Head of caudate nucleus (tissue), 42 donors: ENCODE measurements at places on chromosomes 2 and 18.
A peak's percentile ranks its signal among the peaks of the same experiment; 100 is the strongest.

DNA sequence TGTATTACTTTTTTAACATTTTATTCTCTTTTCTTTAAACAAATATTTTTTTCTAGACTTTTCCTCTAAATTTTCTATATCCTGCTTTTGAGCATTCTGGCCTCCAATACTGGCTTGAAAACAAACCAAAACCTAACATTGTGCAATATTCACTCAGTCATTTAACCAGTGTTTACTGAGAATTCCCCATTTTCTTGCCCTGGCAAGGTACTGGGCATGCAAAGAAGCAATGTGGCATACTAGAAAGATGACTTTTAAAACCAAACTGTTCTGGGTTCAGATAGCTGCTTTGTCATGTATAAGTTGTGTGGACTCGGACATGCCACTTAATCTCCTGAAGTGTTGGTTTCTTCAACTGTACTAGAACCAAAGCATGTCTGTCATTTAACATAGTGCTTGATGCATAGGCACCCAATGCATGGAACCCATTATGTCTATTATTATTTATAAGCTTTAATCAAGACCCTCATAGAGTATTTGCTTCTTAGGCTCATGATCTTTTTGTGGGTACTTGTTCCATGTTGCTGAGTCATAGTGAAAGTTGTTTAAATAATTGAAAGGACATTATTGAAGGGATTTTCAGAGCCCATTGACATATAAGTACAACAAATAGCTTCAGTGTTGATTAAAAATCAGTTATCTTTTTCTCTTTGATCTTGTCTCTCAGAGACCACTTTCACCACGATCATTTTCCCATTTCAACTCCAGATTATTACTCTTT lies 185.4 kb upstream of the OSR1 start:
- no peak for DNase-seq

GRCh38 chr2:177334940-177335543 lies 57.5 kb upstream of the AGPS start:
- DNase-seq = peak; percentile 32

GRCh38 chr2:219142329-219142728 lies 18.3 kb downstream of the NHEJ1 start:
- no peak for DNase-seq

DNA sequence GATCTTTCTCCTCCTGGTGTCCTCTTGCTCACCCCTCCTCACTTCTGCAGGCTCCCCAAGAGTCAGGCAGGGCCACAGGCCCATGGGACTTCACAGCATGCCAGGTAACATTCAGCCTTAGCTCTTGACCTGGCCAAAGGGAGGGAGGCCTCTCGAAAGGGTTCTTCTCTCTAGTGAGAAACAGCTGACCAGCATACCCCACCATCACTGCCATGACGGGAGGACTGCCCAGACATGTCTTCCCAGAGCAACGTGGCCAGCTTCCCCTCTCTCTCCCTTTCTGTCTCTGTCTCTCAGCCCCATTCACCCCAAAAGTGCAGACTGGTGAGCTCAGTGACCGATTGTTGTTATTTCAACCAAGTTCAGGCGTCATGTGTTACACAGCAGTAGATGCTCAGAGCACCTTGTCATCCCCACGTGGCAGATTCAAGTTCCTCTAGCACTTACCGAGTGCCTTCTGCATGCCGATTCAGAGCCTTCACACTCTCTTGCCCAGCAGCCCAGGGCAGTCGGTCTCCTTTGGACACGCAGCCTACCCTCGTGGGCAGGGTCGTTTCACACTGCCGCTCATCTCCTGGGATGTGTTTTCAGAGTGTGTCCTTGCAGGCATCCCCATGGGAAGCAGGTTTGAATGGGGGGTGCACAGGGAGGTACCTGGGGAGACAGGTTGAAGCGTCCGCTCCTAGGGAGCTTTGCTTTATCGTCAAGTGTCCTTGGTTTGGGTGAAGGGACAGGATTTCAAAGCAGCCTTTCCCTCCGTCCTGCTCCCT lies 259.9 kb downstream of the NDUFA10 start:
- peak; percentile 7 for DNase-seq

- no peak for DNase-seq
Measured at GRCh38 chr18:32238635-32239268, 48.9 kb downstream of the MEP1B start.

GRCh38 chr2:217142649-217143266 lies 282.9 kb upstream of the TNP1 start:
- no peak for DNase-seq

- DNase-seq = peak; percentile 67
Measured at GRCh38 chr18:7946734-7947377, 379.7 kb downstream of the PTPRM start.

GRCh38 chr18:69408522-69408921 lies 7.8 kb downstream of the DOK6 start:
- no peak for DNase-seq

DNA sequence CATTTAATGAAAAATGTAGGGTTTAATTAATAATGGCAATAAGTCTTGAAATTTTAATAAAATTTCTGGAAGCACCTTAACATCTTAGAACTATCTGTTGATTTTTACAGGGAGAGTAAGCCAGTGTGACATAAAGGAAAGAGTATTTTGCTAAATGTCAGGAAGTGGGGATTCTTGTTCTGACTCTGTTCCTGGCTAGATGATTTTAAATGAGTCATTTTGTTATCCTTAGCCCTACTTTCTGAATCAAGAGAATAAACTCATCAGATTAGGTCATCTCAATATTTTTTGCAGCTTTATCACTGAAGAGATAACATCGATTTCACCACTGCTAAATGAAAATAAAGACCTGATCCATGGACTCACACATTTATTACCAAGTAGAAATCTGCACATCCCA lies 377.5 kb upstream of the CYRIA start:
- DNase-seq = no peak

DNA sequence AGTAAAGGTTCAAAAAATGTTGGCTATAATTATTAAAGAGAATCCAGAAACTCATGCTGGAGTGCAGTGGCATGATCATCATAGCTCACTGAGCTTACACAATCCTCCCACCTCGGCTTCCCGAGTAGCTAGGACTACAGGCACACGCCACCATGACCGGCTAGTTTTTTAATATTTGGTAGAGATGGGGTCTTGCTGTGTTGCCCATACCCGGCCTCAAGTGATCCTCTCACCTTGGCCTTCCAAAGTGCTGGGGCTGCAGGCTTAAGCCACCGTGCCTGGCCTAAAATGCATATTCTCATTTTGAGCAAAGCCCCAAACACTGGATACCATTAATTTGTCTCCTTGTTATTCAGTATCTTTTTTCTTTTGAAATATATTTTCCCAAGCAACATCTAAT lies 32.4 kb downstream of the MEMO1 start:
- DNase-seq = no peak

- no peak for DNase-seq
Measured at GRCh38 chr18:78123926-78124797, 855.5 kb upstream of the SALL3 start.

DNA sequence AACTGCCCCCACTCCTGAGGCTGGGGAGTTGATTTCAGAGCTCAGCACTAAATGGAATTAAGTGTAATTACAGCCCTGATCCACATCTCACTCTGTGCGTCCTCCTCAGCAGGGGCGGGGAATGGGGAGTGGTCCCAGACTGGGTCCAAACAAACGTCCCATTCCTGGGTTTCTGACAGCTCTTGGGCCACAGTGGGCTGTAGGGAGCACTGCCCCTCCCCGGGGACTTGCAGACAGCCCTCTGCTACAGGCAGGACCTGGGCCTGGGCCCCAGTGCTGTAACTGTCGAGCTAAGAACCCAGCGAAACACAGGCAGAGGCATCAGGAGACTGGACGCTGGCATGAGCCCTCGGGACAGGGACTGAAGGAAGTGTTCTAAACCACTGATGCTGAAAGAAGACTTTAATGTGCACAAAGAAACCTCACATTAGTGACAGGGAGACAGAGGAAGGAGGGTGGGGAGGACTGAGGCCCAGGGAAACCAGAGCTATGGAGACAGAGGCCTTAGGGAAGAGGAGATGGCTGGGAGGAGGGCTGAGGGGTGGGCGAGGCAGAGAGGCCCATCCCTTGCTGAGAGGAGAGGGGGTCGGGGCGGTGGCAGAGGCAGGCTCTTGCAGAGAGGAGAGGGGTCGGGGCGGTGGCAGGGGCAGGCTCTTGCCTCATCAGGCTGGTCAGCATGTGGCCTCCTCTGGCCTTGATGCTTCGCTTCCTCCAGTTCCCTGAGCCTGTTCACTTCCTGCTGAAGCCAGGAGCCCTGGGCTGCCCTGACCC lies 5.8 kb upstream of the SEMA4C start:
- DNase-seq = no peak

GRCh38 chr2:69387770-69388481 lies 899 bp upstream of the GFPT1 start:
- no peak for DNase-seq

- no peak for DNase-seq
Measured at GRCh38 chr2:6237039-6237660, 545.0 kb downstream of the SOX11 start.

DNA sequence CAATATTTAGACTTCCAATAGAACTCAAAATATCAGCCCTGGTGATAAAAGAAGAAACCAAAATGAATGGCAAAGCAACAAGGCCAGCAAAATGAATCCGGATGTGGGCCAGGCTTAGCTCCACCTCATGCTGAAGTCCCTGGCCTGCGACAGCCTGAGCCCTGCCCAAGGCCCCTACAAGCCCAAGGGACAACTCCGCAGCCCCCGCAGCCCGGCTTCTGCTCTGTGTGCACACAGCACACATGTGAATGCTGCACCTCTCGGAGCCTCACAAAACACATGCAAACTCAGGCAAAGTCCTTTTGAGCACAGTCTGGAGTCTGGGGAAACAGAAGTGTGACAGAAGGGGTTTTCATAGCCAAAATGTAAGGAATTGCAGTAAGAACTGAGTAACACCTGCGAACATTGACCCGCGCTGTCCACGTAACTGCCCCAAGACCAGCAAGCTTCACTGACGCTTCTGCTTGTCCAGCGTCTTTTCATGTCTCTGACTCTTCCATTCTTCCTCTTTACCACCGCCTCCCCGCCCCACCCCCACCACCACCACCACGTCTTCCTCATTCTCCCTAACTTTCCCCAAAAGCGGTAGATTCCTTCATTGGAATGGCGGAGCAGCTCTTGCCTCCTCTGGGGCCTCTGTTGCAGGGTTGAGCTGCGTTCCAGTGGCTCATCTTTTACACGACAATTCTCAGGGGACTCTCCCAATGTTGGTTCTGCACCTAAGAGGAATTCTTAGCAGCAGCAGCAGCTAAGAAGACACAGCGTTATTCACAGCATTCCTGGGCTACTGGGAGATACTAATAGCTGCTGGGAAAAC lies 136.4 kb upstream of the COPS8 start:
- DNase-seq = no peak

DNA sequence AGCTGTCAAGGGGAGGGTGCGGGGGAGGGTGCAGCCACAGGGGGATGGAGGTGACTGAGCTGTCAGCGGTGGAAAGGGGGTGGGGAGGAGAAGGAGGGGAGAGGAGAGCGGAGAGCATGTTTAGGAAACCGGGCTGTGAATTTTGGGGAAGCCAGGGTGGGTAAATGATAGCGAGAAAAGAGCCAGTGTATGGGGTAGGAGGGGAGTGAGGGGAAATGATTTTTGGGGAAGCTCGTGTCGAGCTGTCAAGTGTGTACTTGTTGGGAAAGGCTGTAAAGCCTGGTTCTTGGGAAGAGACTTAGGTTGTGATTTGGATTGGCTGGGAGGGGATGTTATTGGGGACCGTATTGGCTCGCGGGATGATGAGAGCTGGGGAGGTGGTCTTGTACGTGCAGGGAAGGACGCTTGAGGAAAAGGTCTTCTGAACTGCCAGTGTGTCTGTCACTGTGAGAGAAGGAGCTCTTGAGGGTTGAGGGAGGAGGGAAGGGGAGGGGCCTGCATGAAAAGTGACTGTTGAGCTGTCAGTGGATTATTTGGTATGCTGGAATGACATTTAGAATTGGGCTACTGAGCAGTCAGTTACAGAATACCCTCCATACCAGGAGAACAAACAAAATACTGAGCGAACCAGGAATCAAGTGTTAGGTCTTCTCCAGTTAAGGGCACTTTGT lies 1.0 kb downstream of the UBR3 start:
- peak; percentile 47 for DNase-seq

- no peak for DNase-seq
Measured at GRCh38 chr18:79630281-79631095, 49.1 kb upstream of the CTDP1 start.

- DNase-seq = no peak
Measured at GRCh38 chr2:149221002-149221401, 109.4 kb upstream of the LYPD6 start.

DNA sequence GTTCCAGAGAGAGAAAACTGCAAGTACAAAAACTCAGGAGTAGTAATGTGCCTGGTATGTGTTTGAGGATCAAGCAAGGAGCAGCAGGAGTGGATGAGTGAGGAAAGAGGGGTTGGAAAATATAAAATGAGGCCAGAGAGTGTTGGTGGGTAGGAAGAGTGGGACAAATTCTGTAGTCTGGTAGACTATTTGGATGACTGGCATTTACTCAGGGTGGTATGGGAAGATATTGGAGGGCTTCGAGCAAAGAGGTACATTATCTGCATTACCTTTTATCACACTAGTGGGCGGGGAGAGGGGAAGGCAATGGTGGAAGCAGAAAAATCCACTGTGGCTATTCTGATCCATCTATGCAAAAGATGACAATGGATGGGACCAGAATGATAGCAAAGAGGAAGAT lies 381.7 kb upstream of the VWC2L start:
- no peak for DNase-seq

GRCh38 chr2:73983322-73984202 lies 1.1 kb upstream of the TET3 start:
- DNase-seq = no peak

- peak; percentile 12 for DNase-seq
Measured at GRCh38 chr2:95343429-95344214, 46.5 kb downstream of the KCNIP3 start.

- DNase-seq = no peak
Measured at GRCh38 chr2:241379481-241380480, 23.7 kb downstream of the FARP2 start.

DNA sequence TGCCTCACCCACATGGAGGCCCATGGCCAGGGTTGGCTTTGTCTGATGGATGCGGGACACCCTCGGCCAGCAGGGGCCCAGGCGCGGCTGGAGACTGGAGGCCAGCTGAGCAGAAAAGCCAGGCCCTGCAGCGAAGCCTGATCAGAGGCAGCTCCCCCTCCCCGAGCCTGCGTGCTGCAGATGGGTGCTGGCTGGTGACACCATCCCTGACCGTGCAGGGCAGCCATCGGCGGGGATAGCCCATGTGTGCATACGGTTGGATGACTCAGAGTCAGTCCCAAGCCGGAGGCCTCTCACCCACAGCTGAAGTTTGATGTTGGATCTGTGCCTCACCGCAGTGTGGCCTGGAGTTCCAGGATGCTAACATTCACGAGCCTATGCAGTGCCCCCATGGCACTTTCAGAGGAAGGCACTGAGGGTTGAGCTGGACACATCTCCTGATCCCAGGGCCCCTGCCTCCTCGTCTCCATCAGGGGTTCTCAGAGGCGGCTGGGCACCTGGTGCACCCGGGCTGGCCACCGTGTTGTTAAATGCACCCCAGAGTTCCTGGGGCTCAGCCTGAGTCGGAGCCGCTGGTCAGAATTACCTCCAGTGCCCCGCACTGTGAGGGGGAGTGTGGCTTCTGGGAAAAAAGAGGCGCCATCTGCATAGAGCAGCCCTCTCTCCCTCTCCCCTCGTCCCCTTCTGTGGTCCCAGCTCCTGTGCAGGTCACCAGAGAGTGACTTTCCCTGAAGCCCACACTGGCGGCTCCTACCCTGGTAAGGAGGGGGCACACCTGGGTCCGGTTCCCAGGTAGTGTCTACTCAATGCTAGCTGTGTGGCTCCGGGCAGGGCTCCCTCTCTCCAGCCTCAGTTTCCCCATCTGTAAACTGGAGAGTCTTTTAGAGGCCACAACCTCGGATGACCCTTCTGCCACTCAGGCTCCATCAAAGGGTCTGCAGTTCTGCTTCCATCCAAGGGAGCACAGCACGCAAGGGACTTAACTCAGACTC lies 19.4 kb upstream of the KIF1A start:
- DNase-seq = no peak
